Epithelial cell of proximal tubule (primary cell): ENCODE measurements at places on chromosomes 5 and 9.

GRCh38 chr9:8494571-8494970 lies 695.0 kb upstream of the DMAC1 start:
- DNase-seq = no peak

- DNase-seq = no peak
Observed at GRCh38 chr9:16676519-16676918, 194.0 kb downstream of the BNC2 start.

- no peak for DNase-seq
Observed at GRCh38 chr9:35350827-35351549, 138.9 kb upstream of the RUSC2 start.

- DNase-seq = no peak
Observed at GRCh38 chr9:110257097-110257841, 962 bp upstream of the TXN start.

DNA sequence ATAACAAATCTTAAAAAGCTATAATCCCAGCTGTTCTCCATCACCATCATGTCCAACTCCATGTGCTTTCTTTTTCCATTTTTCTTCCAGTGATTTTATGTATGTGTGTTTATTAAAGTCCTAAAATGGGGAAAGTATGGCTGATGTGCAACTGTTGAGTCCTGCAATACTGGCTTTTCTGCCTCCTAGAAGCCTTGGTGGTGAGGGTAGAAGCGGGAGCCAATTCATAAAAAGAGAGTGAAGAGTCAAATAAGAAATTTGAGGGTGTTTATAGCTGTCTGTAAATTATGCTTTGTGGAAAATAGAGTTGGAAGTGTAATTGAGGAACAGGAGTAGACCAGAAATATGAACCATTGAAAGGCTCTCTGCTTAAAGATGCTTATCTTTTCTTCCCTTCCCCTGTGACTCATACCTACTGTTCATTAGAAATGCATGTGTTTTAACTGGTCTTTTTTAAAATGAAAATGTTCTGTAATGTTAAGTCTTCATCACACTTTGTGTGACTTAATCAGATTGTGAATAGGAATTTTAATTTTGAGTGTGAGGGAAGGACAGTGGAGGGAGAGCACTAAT lies 80.1 kb downstream of the ZCCHC7 start:
- DNase-seq = no peak

DNA sequence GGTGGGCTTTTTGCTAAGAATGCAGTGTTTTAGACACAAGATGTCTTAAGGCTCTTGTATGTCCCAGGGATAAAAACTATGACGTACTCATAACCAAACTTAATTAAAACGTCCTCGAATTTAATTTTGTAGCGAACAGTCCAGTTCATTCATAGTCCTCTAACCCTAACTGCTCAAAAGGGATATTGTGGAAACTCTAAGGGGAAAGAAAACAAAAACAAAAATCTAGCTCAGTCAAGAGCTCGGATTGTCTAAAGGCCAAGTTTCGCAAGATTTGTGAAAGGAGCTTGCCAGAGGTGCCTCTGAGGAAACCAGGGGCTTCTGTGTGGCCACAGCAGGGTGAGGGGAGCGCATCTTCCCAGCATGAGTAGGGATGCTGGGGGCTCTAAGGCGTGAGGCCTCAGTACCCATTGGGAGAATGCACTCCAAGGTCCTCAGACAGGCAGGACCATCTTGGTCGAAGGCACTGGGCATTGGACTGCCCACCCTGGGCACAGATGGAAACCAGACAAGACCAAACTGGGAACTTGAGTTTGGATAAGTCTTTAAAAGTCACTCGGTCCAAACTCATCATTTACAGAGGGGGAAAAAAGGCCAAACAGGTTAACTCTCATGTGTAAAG lies 71.8 kb downstream of the PRRT1B start:
- no peak for DNase-seq

- no peak for DNase-seq
Observed at GRCh38 chr9:134010310-134011173, 14.7 kb upstream of the BRD3OS start.

GRCh38 chr9:117992006-117992405 lies 287.8 kb downstream of the TLR4 start:
- DNase-seq = no peak

- DNase-seq = no peak
Observed at GRCh38 chr9:114309096-114309495, 13.8 kb upstream of the ORM1 start.

DNA sequence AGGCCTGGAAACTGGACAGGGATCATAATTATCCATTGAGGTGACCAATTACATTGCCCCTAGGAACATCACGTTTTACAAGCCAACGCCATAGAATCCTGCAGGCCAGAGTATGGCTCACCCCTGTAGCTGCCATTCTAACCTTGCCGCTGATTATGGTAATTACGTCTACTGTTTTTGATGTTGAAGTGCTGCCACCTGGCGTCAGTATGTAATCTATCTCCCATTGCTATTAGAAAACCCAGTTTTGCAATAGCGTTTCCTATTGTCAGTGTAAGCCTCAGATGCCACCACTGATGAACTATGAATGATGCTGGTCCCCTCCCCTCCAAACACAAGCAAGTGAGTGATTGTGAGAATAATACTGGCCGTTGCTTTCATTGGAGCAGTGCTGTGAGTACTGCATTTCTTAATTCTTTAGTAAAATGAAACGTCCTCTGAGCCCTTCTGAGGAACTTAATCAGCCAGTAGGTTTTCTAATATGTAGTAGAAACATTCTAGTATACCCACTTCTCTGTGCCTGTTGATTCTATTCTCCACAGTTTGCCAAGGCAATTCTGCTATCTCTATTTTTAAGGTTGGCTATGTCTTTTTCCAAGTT lies 100.5 kb upstream of the NMUR2 start:
- peak; percentile 12 for DNase-seq

GRCh38 chr9:135605238-135605781 lies 34.0 kb downstream of the GLT6D1 start:
- DNase-seq = no peak

- no peak for DNase-seq
Observed at GRCh38 chr5:157571357-157571827, 4.2 kb downstream of the ADAM19 start.

DNA sequence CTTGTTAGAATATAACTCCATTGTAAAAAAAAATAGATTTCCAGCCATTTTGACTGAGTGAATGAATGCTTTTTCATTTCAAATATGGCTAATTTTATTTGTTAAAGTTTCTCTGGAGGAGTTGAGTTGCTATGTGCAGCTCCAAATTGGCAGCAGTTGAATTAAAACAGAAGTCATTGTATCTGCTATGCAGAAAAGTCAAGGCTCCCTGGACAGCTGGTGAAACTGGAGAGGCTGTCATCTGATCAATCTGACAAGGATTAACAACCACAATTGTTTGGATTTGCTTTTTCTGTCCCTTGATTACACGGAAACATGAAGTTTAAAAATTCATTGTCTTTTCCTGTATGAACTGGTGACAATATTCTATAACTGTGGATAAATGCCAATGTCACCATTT lies 713.9 kb downstream of the EFNA5 start:
- DNase-seq = no peak

GRCh38 chr5:94389515-94389899 lies 228.9 kb downstream of the KIAA0825 start:
- no peak for DNase-seq

- no peak for DNase-seq
Observed at GRCh38 chr5:66072031-66072430, 72.1 kb upstream of the SREK1 start.

- DNase-seq = no peak
Observed at GRCh38 chr5:154372661-154373060, 73.1 kb upstream of the SAP30L start.

DNA sequence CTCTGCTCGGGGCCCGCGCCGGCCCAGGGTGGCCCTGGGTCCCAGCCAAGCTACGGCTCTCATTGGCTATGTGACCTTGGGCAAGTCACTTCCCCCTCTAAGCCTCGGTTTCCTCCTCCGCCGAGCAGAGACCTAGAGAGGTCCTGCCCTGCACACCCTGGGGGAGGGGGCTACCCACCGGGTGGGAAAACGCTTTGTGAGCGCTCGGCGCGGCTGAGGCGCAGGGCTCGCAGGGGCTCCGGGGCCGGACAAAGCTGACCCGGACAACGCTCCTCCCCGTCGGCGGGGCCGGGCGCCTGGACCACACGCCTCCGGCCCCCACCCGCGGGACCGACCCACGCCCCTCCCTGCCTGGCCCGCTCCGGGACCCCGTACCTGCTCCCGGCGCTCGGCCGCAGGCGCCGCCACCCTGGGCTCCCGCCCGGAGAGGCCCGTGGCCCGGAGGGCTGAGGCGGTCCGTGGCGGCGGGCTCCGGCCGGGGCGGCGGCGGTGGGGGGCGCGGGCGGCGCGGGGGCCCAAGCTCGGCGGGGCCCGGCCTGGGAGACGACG lies 85.7 kb upstream of the MELK start:
- DNase-seq = no peak

DNA sequence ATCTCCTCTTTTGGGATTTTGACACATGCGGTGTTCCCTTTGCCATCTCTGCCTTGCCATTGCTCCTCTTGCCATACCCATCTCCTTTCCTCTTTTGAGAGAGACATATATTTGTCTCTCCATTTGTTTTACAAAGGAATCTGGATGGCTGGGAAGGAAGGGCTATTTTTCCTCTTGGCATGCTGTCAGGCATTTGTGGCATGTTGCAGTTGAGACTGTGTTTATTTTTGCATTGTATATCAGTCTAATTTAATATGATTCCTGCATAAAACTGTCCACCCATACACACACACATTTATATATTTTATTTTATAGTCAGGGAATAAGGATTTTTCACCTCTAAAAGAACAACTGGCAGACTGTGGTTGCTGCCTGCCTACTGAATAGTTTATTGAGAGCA lies 1105.8 kb upstream of the SEMA6A start:
- no peak for DNase-seq

DNA sequence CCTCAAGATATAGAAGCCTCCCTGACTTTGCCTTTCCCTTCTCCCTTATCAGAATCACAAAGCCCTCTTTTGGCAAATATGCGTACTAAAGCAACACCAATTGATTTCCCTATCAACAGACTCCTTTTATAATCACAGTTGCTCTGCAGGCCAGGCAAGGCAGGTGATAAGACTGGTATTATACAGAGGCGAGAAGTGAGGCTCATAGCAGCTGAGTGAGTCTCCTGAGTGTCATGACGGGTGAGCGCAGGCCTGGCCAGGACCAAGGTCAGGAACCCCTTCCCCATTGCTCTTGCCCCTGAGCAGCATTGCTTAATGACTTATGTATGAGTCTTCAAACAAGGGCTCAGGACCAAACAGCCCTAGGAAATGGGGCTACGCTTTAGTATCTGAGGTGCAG lies 70.8 kb downstream of the FBXO38 start:
- DNase-seq = no peak

- DNase-seq = no peak
Observed at GRCh38 chr5:169711551-169712225, 74.6 kb downstream of the DOCK2 start.

DNA sequence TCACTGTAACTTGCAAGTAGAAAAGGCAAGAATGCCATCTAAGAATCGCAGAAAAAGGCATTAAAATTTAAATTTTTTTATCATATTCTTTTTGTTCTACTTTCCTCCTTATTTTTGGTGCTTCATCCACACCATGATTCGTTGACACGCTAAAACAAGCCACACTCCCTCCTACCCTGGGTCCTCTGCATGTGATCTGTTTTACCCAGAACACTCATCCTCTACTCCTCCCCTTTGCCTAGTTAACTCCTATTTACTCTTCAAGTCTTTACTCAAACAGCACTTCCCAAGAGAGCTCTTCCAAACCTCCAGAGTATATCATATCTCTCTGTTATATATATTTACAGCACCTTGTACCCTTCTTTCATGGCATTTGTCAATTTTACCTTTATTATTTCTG lies 61.4 kb upstream of the SRP19 start:
- DNase-seq = no peak

DNA sequence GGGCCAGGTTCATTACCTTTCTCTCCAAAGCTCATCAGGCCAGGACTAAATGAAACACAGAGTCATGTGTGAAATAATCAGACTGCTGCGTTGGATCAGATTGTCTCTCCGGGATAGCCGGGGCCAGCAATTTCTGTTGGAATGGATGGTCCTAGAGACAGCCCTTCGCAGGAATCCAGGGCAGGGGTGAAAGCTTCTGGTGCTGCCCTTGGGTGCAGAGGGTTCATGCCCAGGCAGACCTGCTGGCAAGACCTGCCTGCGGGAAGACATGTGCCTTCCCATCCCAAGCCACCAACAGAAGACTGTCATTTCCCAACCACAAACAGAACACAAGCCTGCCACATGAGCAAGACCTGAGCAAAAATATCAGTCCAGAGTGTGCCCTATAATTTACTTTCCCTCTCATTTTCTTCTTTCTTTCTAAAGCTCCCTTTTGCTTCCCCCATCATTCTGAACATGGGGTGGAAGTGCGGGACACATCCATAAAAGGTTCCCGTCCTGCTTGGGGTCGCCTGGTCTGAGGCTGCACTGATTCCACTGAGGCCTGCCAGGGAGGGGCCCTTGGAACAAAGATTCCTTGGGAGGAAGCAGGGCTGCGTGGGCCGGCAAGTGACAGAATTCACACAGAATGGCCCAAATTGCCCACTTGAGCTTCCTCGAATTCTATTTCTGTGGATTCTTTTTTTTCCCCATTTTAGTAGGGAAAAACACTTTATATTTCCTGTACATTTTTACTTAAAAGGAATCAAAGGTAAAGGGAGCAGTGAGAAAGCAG lies 57.3 kb downstream of the UBE2QL1 start:
- DNase-seq = no peak

GRCh38 chr9:37617832-37618231 lies 25.4 kb upstream of the TOMM5 start:
- no peak for DNase-seq

DNA sequence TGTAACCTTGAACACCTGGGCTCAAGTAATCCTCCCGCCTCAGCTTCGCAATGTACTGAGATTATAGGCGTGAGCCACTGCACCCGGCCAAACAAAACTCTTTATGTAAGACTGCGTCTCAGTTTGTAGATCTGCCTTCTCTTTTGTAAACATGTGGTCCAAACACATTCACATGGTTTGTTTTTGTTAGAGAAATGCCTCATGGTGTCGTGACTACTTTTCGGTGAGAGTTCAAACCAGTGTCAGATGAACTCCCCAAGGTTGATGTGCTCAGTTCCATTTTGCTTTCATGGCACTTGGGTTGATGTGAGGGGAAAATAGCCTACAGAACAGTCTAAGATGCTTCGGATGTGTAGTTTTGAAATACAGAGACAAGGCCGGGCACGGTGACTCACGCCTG lies 231.6 kb downstream of the GOLPH3 start:
- no peak for DNase-seq

DNA sequence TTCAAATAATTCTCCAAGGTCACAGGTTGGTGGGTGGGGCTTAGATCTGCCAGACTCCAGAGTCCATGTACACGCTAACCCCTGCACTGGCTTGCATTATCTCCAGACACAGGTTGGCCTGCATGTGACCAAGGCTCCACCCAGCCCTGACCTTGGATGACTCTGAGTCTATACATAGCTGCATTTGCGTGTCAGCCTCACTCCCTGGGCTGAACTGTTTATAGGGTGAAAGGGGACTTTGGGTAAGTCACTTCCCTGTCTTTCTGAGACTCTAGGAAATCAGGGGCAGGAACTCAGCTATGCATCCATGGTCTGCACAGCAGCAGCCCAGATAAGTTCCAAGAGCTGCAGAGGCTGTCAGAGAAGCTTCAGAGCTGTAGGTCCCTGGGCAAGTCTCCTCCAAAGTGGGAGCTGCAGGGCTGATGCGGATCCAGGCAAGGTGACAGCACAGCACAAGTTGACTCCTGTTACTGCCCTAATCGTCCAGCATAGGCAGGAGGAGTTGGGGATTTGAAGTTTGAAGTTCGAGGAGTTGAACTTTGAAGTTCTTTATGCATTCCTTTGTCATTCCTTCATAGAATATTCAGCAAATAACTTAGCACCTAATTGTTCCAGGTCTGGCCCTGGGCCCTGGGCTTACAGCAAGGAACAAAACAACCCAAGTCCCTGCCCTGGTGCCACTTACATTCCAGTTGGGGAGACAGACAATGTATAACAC lies 53.4 kb downstream of the SLC22A5 start:
- no peak for DNase-seq
